Liver (tissue), 10 donors: ENCODE measurements at places on chromosomes 2 and 18. TPM values are rescaled to one million over a fixed set of nuclear protein-coding genes. Genes with fewer than 3 reads are reported as not detected.

GRCh38 chr2:157032017-157032416 is 225.5 kb upstream of the GALNT5 start:
- no peak for DNase-seq

Gene VWA3B
- total RNA-seq = not detected

Gene TFCP2L1
- total RNA-seq = 0.67 TPM

DNA sequence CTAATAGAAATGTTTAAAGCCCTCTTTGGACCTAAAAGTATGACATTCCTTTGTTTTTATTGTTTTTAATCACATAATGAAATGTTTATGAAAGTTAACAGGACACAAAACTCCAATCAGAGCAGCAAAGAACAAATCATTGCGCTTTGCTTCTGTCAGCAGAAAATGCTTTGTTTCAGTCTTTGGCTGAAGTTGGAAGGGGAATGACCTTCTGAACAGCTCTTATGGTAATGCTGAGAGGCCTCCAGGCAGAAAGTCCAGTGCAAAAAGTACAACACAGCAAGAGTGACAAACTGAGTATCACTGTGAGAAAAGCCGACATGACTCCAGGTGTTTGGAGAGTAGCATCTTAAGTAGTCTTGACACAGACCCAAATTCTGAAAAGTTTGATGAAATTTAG is 147.7 kb upstream of the SP5 start:
- no peak for DNase-seq

DNA sequence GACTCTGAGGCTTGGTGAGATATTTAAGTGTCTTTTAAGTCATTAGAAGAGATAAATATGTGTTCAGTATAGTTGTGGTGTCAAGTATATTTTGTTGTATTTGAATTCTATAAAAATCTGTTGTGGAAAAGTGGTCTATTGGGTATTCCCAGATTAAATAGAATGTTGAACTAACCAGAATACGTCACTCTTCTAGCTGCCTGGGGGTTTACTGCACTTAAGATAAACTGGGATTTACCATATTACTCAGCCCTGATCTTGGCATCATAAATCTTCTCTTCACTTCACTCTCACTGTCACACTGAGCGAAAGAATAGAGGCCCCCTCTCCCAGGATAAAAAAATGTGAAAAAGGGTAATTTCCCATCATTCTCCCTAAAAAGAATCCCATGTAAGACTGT is 129.8 kb downstream of the BCL2 start:
- no peak for DNase-seq
